ENCODE measurements at places on chromosomes 11 and 22. TPM values are rescaled to one million over a fixed set of nuclear protein-coding genes. Genes with fewer than 3 reads are reported as not detected.

The APOL6 gene
- total RNA-seq, result 19.8 TPM

GRCh38 chr11:92794783-92795182 is 174.7 kb upstream of the MTNR1B start:
- H3K27ac ChIP-seq, result no peak overlapping the region
- H3K27me3 ChIP-seq, result no peaks in the 10 kb centered on the region
- no peaks in the 10 kb centered on the region for H3K36me3 ChIP-seq
- H3K4me3 ChIP-seq, result no peak overlapping the region

The CNTF gene
- 0.66 TPM for total RNA-seq

The TRIM29 gene
- total RNA-seq, result 19.4 TPM

The ANGPTL5 gene
- not detected for total RNA-seq

- DNase-seq, result no peak
- no peaks in the 10 kb centered on the region for H3K4me1 ChIP-seq
- no peaks in the 10 kb centered on the region for H3K27me3 ChIP-seq
- H3K4me3 ChIP-seq, result no peak overlapping the region
Measured at GRCh38 chr22:22674467-22674866, 30.1 kb downstream of the GGTLC2 start.

DNA sequence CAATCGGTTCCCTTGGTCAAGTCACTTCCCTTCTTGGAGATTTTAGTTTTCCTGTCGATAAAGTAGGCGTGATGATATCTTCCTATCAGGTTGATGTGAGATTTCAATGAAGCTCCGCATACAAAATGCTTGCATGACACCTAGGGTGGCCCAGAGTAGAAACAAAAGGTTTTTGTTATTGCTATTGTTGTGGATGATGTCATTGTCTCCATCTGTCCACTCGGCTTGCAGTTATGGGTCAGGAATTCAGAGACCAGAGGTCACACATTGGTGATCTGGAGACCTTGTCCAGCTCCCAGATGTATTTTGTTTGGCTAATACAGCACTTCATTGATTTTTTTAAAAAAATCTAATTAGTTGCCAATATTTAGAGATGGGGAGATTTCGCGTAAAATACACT is 382.1 kb downstream of the MN1 start:
- H3K4me1 ChIP-seq, result peaks cover 3% of the 10 kb centered on the region
- DNase-seq, result no peak
- H3K4me3 ChIP-seq, result no peak overlapping the region
- H3K27ac ChIP-seq, result no peak overlapping the region
- no peaks in the 10 kb centered on the region for H3K27me3 ChIP-seq
- no peaks in the 10 kb centered on the region for H3K36me3 ChIP-seq

- no peaks in the 10 kb centered on the region for H3K36me3 ChIP-seq
- peaks cover 3% of the 10 kb centered on the region for H3K4me1 ChIP-seq
- H3K27me3 ChIP-seq, result peaks cover 99% of the 10 kb centered on the region
- DNase-seq, result no peak
- no peak overlapping the region for H3K27ac ChIP-seq
- no peak overlapping the region for H3K4me3 ChIP-seq
Measured at GRCh38 chr11:129373489-129373953, 2.1 kb upstream of the BARX2 start.

The NUP160 gene
- 36.0 TPM for total RNA-seq

DNA sequence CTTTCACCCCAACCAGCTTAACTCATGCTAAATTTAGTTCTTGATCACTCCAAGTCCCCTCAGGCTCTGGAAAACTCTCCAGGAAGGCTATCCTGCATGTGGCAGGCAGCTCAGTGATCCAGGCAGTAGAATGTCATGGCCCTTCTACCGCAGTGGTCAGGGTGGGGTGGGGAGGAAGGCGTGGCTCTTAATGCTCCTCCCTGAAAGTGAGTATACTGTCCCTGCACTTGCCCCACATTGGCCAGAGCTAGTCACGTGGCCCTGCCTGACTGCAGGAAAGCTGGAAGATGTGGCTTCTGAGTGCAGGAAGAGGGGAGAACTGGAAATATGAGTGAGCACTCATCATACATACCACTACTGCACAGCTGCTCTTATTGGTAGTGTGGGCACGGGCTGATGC is 102.1 kb downstream of the GRAMD1B start:
- no peak overlapping the region for H3K27ac ChIP-seq
- no peaks in the 10 kb centered on the region for H3K4me1 ChIP-seq
- no peaks in the 10 kb centered on the region for H3K36me3 ChIP-seq
- no peaks in the 10 kb centered on the region for H3K27me3 ChIP-seq
- DNase-seq, result no peak

DNA sequence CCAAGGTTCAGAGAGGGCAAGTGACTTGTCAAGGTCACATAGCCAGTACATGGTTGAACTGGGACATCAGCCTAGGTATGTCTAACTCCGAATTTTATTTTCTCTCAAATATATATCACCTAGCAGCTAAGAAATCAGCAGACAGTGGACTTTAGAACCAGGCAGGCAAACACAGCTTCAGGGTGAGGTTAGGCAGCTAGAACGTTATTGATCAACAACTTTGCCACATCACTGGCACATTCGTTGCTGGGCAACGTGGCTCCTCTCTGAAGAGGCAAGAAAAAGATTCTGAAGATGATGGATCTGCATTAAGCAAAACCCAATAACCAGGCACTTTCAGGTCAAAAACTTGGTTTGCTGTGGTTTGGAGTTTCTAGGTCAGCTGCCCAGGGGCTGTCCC is 258.0 kb downstream of the KIRREL3 start:
- H3K27ac ChIP-seq, result no peak overlapping the region
- no peaks in the 10 kb centered on the region for H3K36me3 ChIP-seq
- no peak for DNase-seq
- no peaks in the 10 kb centered on the region for H3K4me1 ChIP-seq

DNA sequence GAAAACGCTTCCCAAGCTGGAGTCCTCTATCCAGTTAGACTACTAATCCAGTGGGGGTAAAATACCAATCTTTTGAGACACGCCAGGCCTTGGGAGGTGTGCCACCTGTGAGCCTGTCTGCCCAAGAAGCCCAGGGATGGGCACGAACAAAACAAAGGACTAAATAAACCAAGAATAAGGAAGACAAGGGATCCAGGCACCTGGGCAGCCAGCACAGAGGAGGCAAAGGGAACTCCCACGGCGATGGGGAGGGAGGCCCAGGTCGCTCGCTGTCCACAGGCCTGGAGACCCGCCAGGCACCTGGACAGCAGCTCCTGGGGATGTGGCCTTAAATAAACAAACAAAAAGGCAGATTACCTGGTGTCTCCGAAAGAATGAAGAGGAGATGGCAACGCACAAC is 31.4 kb downstream of the LRFN4 start:
- no peaks in the 10 kb centered on the region for H3K36me3 ChIP-seq
- no peak overlapping the region for H3K4me3 ChIP-seq
- no peak overlapping the region for H3K27ac ChIP-seq
- no peaks in the 10 kb centered on the region for H3K27me3 ChIP-seq
- no peaks in the 10 kb centered on the region for H3K4me1 ChIP-seq

The SMTNL1 gene
- total RNA-seq, result 0.05 TPM

- no peak overlapping the region for H3K4me3 ChIP-seq
- no peak overlapping the region for H3K27ac ChIP-seq
- H3K4me1 ChIP-seq, result no peaks in the 10 kb centered on the region
- H3K27me3 ChIP-seq, result no peaks in the 10 kb centered on the region
- no peaks in the 10 kb centered on the region for H3K36me3 ChIP-seq
- no peak for DNase-seq
Measured at GRCh38 chr11:109641549-109641948, 219.6 kb downstream of the C11orf87 start.

The MS4A12 gene
- total RNA-seq, result 0.05 TPM

DNA sequence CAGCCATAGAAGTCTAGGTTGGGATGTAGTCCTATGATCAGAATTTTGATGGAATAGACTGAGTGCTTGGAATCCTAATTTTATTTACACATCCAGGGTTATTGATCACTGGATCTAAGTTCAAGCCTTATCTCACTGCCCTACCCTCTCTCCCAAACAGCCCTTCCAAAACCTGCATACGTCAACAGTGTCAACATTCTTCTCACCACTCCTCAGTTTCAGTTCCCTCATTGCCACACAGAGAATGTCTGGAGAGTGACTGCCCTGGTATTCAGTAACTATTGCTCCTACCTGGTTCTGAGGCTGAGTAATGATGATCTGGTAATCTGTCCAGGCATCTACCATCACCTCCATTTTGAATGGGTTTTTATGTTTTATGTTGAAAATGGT is 60.0 kb downstream of the GLYATL1 start:
- no peak overlapping the region for H3K4me3 ChIP-seq
- H3K27ac ChIP-seq, result no peak overlapping the region
- H3K36me3 ChIP-seq, result no peaks in the 10 kb centered on the region
- no peaks in the 10 kb centered on the region for H3K4me1 ChIP-seq
- DNase-seq, result no peak

- H3K36me3 ChIP-seq, result no peaks in the 10 kb centered on the region
- no peaks in the 10 kb centered on the region for H3K4me1 ChIP-seq
- no peak for DNase-seq
Measured at GRCh38 chr11:96465512-96465911, 75.7 kb downstream of the JRKL start.

DNA sequence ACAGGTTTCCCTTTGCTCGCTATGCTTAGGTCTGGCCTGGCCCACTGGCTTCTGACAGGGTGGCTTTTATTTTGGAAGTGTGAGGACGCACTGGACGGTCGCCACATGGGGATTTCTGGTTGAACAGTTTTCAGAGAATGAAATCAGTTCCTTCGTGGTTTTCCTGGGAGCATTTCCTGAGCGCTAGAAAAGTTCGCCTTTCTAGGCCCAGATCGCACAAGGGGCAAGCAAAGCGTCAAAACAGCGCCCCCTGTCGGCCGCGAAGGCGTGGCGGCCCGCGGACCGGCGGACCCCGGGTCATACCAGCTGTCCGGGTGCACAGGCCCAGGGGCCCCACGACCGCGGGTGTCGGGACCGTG is 12.7 kb upstream of the CYP2R1 start:
- peak; percentile 54 for DNase-seq
- H3K27me3 ChIP-seq, result peaks cover 2% of the 10 kb centered on the region
- peak overlapping the region; percentile 82 for H3K4me3 ChIP-seq

- H3K27me3 ChIP-seq, result no peaks in the 10 kb centered on the region
- H3K4me1 ChIP-seq, result no peaks in the 10 kb centered on the region
- no peak for DNase-seq
- H3K36me3 ChIP-seq, result no peaks in the 10 kb centered on the region
- H3K27ac ChIP-seq, result no peak overlapping the region
- H3K4me3 ChIP-seq, result no peak overlapping the region
Measured at GRCh38 chr11:105155679-105156078, 16.1 kb upstream of the CARD18 start.

DNA sequence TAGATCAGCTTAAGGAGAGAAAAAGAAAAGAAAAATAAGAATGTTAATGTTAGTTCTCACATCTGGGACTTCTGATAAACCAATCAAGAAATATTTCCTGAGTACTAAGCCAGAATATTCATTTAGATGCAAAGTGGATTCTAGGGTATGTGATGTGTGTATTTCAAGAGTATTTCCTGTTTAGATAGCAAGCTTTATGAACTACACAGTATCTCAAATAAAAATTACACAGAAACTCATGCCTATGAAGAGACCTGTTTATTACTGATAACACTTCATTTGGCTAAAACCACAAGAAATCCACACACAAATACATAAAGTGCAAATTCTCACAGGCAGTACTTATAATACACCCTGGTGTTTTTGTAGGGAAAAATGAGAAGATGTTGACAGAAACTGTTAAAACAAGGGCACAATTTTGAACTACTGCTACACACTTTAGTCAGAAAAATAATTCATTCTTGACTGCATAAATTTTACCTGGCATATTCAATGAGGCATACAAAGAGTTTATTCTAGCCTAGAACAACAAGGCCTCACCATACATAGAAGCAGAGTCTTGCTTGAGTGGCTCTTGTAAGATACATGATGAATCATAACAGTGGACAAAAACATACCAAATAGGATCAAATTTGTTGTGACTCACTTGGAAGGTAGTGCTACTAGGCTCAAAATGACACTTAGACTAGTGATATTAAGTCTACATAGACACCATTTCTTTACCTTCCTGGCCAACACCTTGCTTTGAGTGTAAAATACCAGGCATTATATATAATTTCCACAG is 18.8 kb upstream of the P4HA3 start:
- no peaks in the 10 kb centered on the region for H3K27me3 ChIP-seq
- H3K36me3 ChIP-seq, result no peaks in the 10 kb centered on the region
- no peak overlapping the region for H3K27ac ChIP-seq
- no peak overlapping the region for H3K4me3 ChIP-seq
- no peak for DNase-seq

The ENTHD1 gene
- total RNA-seq, result 0.85 TPM

- DNase-seq, result no peak
- no peak overlapping the region for H3K27ac ChIP-seq
Measured at GRCh38 chr11:58451585-58451984, 9.5 kb upstream of the OR5B12 start.

The HEPN1 gene
- not detected for total RNA-seq

DNA sequence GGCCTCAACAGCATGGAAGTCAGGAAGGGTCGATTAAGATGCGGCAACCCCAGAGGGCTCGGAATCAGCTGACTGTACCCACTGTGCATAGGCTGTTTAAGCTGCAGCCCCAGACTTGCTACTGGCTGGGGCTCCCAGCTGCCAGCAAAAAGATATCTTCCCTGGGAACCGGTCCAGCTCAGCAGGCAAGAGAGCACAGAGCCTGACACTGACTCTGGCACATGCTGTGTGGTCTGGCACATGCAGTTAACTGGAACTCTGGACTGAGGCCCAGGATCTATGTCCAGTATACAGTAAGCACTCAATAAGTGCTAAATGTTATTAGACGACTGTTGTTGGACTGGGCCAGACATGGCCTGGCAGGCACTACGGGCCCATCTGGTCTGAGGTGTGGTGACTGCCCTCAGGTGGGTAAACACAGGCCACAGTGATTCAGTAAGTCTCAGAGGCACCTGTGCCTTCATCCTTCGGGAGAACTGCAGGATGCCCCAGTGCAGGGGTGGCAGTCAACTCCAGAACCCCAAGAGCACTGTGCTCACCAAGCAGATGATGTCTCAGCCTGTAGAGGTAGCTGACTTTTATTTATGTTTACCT is 87.6 kb downstream of the LARGE1 start:
- no peaks in the 10 kb centered on the region for H3K4me1 ChIP-seq
- H3K4me3 ChIP-seq, result no peak overlapping the region
- no peaks in the 10 kb centered on the region for H3K27me3 ChIP-seq
- no peak for DNase-seq
- no peak overlapping the region for H3K27ac ChIP-seq

- no peaks in the 10 kb centered on the region for H3K27me3 ChIP-seq
- no peak overlapping the region for H3K27ac ChIP-seq
- H3K4me1 ChIP-seq, result no peaks in the 10 kb centered on the region
- DNase-seq, result no peak
Measured at GRCh38 chr11:109870297-109870696, 222.9 kb upstream of the ZC3H12C start.

DNA sequence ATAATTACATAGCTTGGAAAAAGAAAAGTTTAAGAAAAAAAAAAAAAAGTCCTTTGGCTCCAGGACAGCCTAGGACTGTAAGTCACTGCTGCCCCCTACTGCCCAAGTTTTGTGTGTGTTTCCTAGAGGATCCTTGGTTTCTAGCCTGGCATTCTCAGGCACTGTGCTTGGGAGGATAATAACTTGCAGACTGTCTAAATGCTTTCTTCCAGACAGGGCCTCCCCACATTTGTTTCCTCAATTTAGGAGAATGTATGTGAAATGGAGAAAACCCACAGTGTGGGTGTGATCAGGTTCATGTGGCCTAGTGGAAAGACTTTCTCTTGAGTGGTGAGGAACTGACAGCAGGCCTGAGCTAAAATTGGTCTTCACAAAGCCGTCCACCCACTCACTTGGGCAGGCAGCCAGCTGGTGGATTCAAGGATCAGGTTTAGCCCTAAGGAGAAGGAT is 191.0 kb downstream of the NAV2 start:
- no peak overlapping the region for H3K4me3 ChIP-seq
- no peaks in the 10 kb centered on the region for H3K4me1 ChIP-seq
- no peak overlapping the region for H3K27ac ChIP-seq

The KREMEN1 gene
- total RNA-seq, result 10.7 TPM
